ENCODE measurements at places on chromosomes 7 and 10. TPM values are rescaled to one million over a fixed set of nuclear protein-coding genes. Genes with fewer than 3 reads are reported as not detected.

Gene ACBD7
- not detected for polyA plus RNA-seq

Gene FAM20C
- polyA plus RNA-seq: 12.7 TPM

Gene NACAD
- polyA plus RNA-seq: 4.7 TPM

Gene CD36
- polyA plus RNA-seq: 586 TPM

Gene CFAP69
- polyA plus RNA-seq: 0.68 TPM

Gene TAX1BP1
- polyA plus RNA-seq: 54.0 TPM

Gene CABCOCO1
- 0.03 TPM for polyA plus RNA-seq

Gene AQP1
- polyA plus RNA-seq: 245 TPM

Gene MEST
- 4.4 TPM for polyA plus RNA-seq

Gene TUBAL3
- polyA plus RNA-seq: 0.51 TPM

Gene SUN3
- not detected for polyA plus RNA-seq

Gene GIMAP2
- polyA plus RNA-seq: 5.3 TPM

Gene MMP21
- 0.06 TPM for polyA plus RNA-seq

Gene RBM20
- polyA plus RNA-seq: 61.9 TPM

Gene ENKUR
- not detected for polyA plus RNA-seq

Gene PDE6C
- polyA plus RNA-seq: not detected

Gene MBL2
- not detected for polyA plus RNA-seq

Gene NEUROG3
- not detected for polyA plus RNA-seq

Gene SFRP5
- polyA plus RNA-seq: 0.42 TPM

Gene OPN1SW
- not detected for polyA plus RNA-seq

Gene SLC39A12
- polyA plus RNA-seq: 0.01 TPM

Gene TAF3
- 3.6 TPM for polyA plus RNA-seq

Gene ASNS
- 25.7 TPM for polyA plus RNA-seq

Gene CXCL12
- polyA plus RNA-seq: 89.4 TPM

Gene ACSL5
- 7.3 TPM for polyA plus RNA-seq

Gene OSBPL3
- polyA plus RNA-seq: 2.5 TPM

Gene MSMB
- polyA plus RNA-seq: not detected

Gene PAX4
- polyA plus RNA-seq: not detected

Gene PRLHR
- polyA plus RNA-seq: not detected

Gene CLEC5A
- 0.88 TPM for polyA plus RNA-seq

Gene SEMA3D
- 0.10 TPM for polyA plus RNA-seq

Gene HOXA13
- polyA plus RNA-seq: not detected

Gene TSPAN12
- 17.9 TPM for polyA plus RNA-seq

Gene GPR15LG
- not detected for polyA plus RNA-seq

Gene TAS2R3
- polyA plus RNA-seq: not detected

Gene CPN1
- polyA plus RNA-seq: not detected

Gene VGF
- polyA plus RNA-seq: not detected

Gene COBL
- 15.5 TPM for polyA plus RNA-seq

Gene TSPAN33
- 2.8 TPM for polyA plus RNA-seq

Gene SAMD9
- 2.0 TPM for polyA plus RNA-seq

Gene MUC12
- 0.49 TPM for polyA plus RNA-seq

Gene EN2
- 0.01 TPM for polyA plus RNA-seq
